ENCODE measurements at places on chromosomes 12 and 14.
A peak's percentile ranks its signal among the peaks of the same experiment; 100 is the strongest.

GRCh38 chr12:109927622-109928021 lies 27.5 kb downstream of the TCHP start:
- DNase-seq, result peak; percentile 27

DNA sequence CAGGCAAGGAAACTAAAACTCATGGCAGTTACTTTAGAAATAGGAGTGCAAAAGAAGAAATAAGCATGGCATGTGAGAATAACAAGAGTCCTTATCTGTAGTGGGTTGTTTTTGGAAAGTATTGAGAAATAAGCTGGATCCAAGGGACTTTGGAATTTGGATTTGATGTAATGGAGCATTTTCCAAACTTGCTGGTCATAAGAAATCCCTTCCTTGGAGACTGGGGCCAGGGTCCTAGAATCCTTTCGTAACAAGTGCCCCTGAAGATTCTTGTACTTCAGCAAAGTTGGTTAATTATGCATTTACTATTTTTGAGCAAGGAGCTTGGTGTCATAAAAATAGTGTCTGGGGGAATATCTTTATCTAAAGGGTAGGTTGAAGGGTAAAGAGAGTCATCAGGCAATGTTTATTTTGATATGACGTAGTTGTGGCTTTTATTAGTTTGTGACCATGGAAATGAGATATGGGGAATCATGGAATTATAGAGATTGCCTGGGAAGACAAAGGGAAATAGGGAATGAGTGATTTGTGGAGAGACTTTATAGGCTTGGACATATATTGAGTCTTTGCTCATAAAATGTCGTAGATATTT lies 53.9 kb downstream of the WNK1 start:
- no peak for DNase-seq

DNA sequence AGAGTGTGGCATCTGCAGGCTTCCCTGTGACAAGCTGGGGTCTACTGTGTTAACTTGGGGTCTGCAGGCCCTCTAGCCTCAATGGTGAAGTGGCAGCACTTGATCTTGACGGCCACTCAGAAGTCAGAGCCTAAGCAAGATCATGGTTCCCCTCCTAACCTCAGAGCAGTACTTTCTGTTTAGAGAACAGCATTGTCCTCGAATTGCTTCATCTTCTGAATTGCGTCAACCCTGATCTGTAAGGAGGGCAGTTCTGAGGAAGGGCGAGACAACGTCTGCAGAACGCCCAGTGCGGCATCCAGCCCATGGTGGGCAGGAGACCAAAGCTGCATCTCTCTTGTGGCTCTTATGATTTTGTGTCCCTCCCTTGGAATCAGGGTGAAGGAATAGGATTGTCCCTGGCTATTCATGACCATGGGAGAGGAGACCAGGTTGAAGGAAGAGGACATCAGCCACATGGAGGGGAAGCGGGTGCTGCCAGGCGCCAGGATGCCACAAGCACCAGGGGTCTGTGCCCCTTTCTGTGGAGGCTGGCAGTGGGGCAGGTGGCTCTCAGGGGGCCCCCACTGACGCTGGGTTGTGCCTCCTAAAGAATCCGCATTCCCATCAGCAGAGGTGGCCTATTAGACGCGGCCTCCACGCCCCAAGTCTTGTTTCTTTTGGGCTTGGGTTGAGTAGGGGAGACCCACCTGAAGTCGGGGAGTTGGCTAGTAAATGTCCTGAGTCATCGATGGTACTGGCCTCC lies 2.2 kb downstream of the SERPINA9 start:
- no peak for DNase-seq

- DNase-seq, result no peak
These were observed 55.9 kb upstream of the TMCC3 start for GRCh38 chr12:94706250-94706661.

GRCh38 chr14:53695692-53696214 lies 260.9 kb downstream of the BMP4 start:
- no peak for DNase-seq

GRCh38 chr12:92185052-92185451 lies 39.4 kb upstream of the BTG1 start:
- DNase-seq, result no peak

DNA sequence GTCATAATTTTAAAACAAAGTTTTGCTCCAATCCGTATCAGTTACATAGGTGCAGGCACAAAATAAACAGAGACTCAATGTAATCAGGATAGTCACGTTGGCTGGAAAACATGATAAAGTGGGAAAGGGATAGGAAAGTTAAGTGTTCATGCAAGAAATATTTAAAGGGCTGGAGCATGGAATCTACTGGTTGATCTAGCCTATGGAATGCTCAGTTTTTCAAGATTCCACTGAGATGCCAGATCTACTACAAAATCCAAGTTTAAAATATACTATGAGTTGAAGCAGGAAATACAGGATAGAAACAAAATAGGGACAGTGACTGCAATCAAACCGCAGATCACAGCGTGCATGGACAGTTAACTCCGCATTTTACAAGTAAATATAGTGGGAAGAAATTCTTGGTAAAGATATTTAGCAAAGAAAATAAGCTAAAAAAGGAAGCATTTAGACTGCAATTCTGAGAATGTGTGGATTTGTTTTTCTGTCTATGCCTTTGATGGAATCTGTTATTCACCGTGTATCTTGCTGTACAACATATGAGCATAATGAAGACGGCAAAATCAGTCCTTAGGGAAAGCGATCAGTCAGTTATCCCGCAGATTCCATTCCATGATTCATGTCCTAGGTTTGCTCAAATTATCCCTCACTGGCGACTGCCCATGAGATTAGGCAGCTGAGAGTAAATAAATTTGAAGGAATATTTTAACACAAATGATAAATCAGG lies 1044.3 kb downstream of the FLRT2 start:
- no peak for DNase-seq

DNA sequence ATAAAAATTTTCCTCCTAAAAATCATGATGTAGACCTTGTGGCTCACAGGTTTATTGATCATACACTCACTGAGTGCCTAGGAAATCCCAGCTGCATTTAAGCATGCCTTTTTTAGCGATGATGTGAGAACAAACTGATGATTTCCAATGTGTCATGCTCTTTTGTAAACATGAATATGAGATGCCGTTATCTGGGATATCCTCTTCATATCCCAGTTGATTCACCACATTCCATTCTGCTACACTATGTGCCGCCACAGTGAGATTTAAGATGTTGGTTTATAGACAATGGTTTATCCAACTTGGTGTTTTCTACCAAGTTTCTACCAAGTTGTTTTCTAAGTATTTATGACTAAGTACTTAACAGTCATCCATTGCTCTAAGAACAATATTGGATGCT lies 5.2 kb downstream of the OR4E1 start:
- no peak for DNase-seq

GRCh38 chr12:113899042-113899560 lies 67.0 kb downstream of the RBM19 start:
- no peak for DNase-seq

DNA sequence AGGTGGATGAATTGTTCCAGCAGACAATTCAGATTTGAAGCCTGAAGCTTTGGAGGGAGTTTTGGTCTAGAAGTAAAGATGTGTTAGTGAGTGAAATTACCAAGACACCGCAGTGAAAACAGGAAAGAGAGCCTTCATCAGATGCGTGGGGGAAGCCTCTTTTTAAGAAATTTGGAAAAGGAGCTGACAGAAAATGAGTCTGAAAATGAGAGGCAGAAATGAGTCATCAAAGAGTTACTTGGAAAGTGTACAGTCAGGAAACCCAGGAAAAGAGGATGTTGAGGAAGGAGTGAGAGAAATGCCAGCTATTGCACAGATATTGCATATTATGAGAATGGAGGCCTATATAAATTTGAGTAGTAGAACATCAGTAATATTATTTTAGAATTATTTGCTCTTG lies 520.7 kb downstream of the NRXN3 start:
- no peak for DNase-seq

DNA sequence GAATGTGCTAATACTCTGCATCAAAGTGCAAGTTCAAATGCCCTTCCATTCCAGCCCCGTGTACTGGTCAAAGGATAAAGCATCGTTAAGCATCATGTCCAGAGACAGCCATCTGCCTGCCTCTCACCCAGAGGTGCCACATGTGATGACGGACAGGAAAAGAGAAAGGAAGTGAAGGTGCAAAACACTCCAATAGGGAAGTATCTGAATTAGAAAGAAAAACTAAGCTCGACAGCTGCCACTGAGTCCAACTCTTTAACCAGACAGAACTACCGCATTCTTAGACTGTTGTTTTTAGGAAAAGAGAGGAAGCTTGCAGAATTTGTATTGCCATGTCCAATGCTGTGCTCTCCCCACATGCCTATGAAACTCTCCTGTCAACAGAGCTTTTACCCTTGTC lies 465.0 kb upstream of the SOX5 start:
- no peak for DNase-seq

DNA sequence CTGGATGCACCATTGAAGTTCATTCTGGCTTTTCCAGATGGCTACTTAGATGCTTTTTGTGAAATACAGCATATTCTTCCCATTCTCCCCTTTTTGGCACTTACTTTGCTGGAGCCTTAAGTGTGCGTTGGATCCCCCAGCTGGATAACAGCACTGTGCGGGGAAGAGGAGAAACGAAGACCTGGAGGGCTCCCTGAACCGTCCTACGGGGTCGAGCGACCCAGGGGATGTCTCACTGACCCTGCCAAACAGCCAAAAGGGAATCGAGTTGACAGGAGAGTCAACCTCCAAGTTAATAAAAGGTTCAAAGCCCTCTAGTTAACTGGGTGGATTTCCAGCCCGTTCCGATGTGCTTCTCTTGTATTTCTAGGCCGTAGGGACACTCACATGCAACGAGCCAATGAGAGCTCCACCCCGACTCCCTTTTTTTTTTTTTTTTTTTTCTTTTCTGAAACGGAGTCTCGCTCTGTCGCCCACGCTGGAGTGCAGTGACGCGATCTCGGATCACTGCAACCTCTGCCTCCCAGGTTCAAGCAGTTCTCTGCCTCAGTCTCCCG lies 1.0 kb upstream of the CAMKK2 start:
- DNase-seq, result no peak
